ENCODE measurements at places on chromosomes 13 and 19. TPM values are rescaled to one million over a fixed set of nuclear protein-coding genes. Genes with fewer than 3 reads are reported as not detected.

Gene FFAR2
- not detected for total RNA-seq

Gene MARCHF2
- 47.7 TPM for total RNA-seq

Gene FCGBP
- 8.0 TPM for total RNA-seq

Gene CEACAM8
- total RNA-seq, result not detected

Gene ZNF729
- not detected for total RNA-seq

Gene SPRED3
- total RNA-seq, result 1.8 TPM

- DNase-seq, result peak; percentile 87
Observed at GRCh38 chr19:31214086-31214485, 135.2 kb downstream of the TSHZ3 start.

DNA sequence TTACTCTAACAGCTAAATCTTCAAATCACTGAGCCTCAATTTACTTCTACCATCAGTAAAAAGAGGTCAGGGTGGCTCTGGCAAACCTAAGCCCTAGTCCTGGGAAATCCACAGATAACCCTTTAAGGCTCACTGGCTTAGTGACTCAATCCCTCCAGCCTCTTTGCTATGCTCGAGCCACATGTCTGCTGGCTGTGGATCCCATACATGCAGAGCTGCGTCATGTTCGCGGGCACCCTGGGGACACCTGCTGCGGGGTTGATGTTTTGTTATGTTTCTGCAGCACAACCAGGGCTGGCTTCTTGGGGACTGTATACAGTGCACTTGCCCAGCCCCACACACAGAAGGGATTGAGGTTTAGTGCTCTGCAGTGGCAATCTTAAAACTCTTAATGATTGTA, 41.6 kb upstream of the C13orf42 start:
- DNase-seq, result no peak

- no peak for DNase-seq
Observed at GRCh38 chr13:113746671-113747070, 12.4 kb upstream of the TMEM255B start.

- no peak for DNase-seq
Observed at GRCh38 chr13:60268203-60268555, 104.5 kb upstream of the DIAPH3 start.

DNA sequence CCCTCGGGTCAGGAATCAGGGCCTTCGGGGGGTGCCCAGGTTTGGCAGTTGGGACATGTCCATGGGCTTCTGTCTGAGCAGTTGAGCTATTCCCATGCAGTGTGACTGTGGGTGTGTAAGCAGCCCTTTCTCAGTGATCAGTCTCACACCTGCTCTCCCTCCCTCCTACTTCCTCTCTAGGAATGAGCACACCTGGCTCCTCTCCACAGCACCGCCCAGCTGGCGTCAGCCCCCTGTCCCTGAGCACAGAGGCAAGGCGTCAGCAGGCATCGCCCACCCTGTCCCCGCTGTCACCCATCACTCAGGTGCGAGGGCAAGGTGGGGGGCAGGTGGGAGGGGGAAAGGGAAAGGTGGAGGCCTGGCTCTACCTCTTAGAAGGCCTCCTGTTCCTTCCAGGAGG, 25.9 kb downstream of the COMP start:
- DNase-seq, result no peak

- no peak for DNase-seq
Observed at GRCh38 chr19:56123266-56123891, 2.3 kb upstream of the ZNF787 start.

DNA sequence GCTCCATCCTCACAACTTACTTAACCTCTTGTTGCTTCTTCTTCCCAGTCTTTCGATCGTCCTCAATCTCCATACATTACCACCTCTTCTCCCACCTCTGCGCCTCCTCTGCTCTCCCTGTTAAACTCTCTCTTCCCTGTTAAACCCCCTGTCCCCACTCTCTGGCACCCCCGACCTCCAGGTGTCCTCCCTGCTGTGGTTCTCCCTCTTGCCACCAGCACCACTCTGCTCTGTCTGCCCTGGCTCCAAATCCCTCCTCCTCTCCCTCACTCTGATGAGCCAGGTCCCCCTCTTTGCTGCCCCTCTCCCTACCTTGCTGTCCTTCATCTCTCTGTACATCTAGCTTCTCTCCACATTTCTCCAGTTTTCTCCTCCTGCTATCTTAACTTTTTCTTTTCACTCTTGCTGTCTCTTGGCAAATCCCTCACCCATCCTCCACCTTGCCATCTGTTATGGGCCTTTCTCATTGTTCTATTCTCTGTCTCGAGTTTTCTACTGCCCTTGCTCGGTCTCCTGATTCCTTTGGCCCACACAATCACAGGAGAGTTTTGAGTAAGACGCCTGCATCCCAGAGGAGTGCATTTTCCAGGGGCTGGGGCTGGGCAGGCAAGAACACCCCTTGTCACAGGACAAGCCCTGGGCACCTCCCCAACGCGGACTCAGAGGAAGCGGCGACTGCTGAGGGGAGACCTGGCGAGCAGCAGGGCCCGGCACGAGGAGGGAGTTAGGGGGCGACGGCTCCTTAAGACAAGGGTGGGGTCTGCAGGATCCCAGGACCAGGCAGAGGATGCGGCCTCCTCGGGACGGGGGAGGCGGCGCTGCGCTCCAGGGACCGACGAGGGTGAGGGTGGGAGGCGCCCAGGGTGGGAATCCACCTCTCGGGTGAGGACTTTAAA, 21.4 kb upstream of the ERVV-1 start:
- DNase-seq, result peak; percentile 23

- DNase-seq, result no peak
Observed at GRCh38 chr13:94656766-94657165, 55.1 kb downstream of the GPR180 start.

DNA sequence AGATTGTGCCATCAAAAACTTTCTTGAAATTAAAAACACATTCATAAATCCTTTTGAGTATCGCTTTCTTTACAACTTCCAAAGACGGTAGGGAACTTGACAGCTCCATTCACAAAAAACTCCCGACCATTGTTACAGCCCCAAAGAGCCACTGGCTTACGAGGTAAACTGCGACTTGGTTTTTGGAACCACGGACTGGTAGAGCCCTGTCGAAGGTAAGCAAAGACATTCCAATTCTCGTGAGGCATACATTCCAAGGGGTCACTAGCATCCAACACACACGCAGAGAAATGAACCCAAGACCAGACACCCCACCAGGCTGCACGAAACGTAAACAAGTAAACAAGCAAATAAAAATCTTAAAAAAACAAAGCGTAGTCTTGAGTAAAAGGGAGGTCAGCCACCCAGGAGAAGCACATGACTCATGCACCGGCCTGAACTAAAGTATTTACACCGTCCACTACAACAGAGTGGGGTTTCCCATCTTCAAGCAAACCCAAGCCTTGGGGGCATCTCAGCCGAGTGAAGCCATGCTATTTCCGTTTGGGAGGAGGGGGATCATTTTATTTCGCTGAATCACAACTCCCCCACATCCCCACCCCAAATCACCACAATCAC, 1.4 kb downstream of the BRD4 start:
- no peak for DNase-seq

- DNase-seq, result no peak
Observed at GRCh38 chr13:35499676-35500075, 23.2 kb upstream of the MAB21L1 start.

DNA sequence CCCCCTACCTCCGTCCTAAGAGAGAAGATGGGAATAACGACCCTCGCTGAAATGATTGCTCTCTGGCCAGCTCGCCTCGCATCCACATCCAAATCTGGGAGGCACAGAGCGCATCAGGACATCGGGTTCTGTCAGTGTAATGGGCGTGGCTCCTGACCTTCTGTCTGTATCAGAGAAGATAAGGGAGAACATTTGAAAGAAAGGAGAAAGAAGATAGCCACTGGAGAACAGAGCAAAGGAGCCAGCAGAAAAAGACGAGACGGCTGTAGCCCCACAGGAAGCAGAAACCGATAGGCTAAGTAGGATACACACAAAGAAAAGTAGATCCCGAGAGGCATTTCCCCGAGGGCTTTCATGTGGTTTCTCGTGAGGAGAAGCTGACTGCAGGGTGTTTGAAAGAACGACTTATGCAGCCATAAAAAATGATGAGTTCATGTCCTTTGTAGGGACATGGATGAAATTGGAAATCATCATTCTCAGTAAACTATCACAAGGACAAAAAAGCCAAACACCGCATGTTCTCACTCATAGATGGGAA, 14.0 kb upstream of the GJB2 start:
- no peak for DNase-seq

DNA sequence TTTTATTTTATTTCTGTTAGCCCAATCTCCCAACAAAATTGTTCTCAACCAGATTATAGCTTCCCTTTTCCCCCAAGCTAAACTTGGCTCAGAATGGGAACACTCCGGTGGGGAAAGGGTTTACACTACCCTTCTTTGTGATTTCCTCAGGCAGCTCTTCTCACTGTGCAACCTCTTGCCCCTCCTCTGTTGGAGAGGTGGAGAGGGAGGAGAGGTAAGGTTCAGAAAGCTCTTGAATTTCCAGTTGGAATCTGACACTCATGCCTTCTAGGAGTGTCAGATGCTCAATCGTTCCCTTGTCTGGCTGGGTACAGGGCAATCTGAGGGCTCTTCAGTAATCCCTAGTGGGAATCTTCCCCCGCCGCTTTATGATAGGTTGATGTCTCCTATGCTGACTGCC, 486.1 kb upstream of the KLF12 start:
- DNase-seq, result no peak

Measured in psoas muscle (tissue), 8 donors.